ENCODE measurements at places on chromosomes 3 and 15.

DNA sequence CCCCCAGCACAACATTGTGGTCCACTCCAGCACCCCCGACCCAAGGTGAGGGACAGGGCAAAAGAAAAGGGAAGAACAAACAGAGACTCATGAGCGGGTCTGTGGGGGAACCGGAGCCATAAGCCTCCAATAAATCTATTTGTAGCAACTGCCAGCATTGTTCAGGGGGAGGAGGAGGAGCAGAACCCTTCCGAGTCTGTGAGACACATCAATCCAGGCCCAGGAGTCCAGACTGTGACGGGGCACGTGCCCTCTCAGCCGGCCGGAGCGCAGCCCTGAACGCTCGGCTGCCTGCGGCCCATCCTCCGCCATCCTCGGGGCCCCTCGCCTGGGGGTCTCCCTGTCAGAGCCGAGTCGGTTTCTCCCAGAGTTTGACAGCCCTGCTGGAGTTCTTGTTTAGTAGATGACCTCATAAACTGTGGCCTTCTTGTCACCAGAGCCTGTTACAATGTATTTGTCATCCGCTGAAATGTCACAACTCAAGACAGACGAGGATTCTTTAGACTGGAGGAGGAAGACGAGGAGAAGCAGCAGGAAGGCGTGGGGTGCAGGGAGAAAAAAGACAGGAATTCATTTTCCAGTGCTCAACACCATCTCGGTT, 47.9 kb downstream of the TLE3 start:
- no peak for ATAC-seq

- no peak for ATAC-seq
Observed at GRCh38 chr3:168847291-168847883, 751.7 kb upstream of the GOLIM4 start.

GRCh38 chr15:40746916-40747418, 8.1 kb downstream of the RMDN3 start:
- no peak for ATAC-seq

DNA sequence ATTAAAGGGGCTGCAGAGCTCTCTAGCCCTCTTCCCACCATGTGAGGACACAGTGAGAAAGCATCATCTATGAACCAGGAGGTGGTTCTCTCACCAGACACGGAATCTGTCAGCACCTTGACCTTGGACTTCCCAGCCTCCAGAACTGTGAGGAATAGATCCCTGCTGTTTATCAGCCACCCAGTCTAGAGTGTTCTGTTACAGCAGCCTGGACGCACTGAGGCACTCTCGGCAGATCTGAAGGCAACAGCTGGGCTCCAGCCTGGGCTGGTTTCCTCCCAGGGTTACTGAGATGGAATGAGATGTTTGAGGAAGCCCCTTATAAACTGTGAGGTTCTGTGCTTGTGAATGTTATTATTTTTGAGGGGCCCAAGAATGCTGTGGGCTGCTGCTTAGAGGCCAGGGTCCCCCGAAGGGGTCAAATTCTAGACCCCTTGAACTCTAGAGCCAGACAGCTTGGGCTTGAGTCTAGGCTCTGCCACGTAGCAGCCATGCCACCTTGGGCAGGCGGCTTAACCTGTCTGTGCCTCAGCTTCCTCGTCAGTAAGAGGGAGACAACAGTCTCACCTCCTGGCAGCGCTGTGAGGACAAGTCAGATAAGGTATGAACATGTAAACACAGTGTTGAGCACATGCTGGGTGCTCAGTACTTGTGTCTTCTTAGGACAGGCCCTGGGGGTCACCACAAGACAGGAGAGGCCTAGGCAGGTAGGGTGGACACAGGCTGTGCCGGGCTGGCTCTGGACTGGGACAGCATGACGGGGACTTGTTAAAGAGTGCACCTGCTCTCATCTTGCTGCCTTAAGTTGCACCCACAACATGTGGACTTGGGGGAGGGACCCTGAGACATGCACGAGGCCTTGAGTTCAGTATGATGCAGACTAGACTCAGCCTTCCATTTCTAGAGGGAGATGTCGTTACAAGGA, 49.2 kb downstream of the MGLL start:
- no peak for ATAC-seq

- ATAC-seq: no peak
Observed at GRCh38 chr3:127157171-127157828, 35.6 kb upstream of the PRR23E start.

DNA sequence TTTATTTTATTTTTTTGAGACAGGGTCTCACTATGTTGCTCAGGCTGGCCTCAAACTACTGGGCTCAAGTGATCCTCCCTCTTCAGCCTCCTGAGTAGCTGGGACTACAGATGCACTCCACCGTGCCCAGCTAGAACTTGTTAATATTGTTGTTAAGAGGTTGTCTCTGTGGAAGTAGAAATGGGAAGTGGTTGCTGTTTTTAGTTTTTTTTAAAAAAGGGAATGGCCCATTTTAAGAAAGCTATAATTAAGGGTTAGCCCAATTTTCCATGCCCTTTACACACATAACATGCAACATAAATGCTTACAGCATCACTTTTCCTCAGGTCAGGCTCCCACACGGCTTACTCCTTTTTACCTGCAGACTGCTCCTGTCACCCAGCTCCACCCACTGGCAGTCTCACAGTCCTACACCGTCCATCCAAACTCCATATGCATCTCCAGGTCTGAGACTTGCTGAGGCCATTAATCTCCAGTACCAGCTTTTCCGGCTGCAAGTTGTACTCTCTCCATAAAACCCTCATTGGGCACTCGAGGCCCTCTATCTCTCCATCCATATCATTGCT, 19.8 kb downstream of the MORC1 start:
- ATAC-seq: no peak

- no peak for ATAC-seq
Observed at GRCh38 chr3:155619118-155619915, 125.6 kb downstream of the PLCH1 start.

DNA sequence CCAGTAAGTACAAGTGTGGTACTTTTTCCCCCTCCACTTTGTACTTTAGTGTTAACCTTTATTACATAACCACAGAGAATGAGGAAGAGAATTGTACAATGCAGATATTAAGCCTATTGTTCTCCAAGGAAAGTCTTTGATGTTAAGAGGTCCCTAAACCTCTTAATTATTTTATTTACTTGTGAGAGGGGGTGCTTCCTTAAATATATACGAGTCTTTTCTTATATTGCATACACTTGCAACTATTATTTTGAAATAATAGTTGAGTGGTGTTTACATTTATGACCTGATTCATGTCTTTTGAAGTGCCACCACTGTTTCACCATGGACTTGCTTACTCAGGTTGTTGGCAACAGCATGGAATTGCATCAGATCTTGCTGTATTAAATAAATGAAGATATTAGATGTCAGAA, 10.1 kb downstream of the USP3 start:
- ATAC-seq: peak; percentile 74

GRCh38 chr3:18989237-18989795, 159.0 kb upstream of the KCNH8 start:
- no peak for ATAC-seq

DNA sequence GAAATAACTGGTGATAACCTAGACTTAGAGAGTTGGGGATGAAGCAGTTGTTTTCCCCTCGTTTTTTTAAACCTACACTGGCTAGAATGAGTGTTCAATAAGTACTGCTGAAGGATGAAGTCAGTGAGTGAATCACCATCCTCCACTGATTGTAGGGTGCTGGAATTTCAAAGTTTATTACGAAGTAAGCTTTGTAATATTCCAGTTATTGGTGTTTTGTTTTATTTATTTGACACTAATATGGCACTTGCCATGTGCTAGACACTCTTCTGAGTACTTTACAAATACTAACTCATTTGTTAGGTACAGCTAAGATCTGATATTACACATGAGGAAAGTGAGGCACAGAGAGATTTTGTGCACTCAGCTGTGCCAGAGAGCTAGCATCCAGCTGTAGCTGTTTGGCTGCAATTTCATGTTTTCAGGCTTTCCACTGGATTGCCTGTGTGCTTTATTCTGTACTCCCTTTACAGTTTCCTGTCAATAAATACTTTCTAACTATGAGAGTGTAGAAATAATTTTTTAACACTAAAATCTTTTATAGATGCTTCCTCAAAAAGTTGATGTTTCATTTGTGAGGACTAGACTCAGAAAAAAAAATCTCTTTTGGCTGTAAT, 5.8 kb downstream of the MAP2K5 start:
- ATAC-seq: no peak

GRCh38 chr15:31280046-31280830, 46.4 kb upstream of the KLF13 start:
- peak; percentile 34 for ATAC-seq

- ATAC-seq: no peak
Observed at GRCh38 chr3:129119365-129120100, 2.1 kb downstream of the RAB43 start.

DNA sequence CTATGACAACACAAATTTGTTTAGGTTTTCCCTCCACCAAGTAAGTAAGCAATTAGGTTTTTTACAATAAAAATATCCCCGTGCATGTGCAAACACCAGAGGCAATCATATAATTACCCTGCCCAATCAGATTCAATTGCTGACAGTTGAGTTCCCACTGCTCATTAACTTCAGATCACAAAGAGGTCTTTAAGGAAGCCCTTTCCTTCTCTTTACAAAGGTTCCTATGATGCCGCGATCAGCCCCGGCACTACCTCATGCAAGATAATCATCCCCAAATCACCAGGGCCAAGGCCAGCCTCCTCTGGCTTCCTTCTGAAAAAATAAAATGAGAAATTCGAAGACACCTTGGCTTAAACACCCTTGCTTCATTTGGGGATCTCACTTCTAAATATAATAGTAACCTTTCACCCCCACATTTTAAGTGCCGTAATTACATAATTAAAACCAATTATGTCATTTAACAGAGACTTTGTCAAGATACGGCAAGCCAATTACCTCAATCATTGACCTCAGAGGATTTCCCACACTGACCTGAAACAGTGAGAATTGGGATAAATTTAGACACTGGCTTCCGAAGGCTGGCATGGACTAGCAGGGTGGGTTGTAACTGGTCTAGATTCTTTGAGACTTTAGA, 121.3 kb upstream of the WNT5A start:
- no peak for ATAC-seq

DNA sequence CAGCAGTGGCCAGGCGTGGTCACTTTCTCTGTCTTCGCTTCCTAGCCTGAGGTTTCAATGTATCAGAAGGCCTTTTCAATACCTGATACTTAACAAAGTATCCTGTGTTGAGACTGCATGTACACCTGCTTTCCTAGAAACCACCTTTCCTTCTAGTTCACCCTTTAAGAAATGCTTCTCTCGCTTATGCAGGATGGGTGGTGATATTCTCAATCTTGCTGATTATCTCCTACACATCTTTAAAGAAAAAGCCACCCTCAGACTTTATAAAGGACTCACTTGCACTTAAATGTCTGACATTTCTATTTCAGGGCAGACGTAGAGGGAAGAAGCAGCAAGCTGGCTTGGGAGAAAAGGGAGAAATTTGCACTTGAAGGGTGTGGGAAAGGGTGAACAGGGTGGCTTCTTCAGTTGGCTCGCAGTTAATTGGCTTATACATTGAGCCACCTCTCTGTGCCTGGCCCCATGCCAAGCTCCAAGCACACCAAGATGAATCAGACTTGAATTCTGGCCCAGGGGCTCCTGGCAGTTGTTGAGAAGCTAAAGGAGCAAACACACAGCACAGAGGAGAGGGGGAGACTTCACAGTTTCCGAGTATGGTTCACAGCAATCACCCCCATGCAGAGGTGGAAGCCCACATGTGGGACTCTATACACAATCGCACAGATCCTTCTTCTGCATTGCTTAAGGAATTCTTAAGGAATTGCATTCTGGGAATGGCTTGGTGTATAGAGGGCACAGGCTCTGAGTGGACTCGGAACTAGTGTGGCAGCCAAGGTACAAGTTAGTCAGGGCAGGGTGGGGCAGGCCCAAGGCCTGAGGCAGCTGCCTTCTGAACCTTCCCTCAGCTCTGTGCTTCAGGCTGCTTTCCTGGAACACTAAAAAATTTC, 1.3 kb downstream of the ARL6IP5 start:
- peak; percentile 81 for ATAC-seq

- no peak for ATAC-seq
Observed at GRCh38 chr3:88105325-88105724, 44.4 kb upstream of the C3orf38 start.

DNA sequence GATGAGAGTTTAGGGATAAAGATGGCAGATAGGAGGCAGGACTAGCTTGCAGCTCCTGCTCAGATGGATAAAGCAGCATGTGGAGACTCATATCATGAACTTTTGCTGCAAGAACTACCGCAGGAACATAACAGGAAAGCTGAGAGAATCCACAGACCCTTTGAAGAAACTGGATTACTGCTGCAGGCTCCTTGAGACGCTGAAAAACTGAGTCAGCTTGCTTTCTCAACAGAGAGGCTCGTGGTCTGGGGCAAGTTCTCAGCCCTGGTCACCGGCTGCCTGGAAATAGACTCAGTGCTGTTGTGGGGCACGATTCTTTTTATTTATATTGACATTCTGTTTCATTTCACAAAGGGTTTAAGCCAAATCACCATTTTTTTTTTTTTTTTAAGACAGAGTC, 28.8 kb upstream of the TRIM59 start:
- ATAC-seq: no peak

GRCh38 chr3:127204841-127205582, 12.1 kb downstream of the PRR23E start:
- ATAC-seq: no peak

DNA sequence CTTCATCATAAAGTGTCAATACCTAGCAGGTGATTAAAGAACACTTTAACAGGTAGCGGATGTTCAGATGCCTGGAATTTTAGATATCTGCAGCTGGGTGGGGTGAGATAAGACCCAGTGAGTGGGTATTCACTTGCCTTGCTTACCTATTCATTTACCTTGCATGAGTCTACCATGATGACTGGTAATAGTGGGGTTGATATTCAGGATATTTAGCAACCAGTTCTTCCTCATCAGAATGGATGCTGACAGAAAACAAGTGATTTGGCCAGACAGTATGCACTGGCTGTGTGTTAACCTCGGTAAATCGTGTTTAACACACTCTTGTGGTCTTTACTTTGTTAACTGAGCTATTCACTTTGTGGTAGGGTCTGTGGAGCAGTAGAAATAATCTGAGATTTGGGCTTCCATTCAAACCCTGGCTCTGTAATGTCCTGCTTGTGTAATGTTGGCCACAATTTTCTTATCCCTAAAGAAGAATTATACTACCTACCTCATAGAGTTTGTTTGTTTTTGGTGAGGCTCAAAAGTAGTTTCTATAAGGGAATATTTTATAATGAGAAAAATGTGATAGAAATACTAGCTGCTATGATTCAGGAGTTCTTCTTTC, 391.9 kb upstream of the TBL1XR1 start:
- ATAC-seq: no peak

DNA sequence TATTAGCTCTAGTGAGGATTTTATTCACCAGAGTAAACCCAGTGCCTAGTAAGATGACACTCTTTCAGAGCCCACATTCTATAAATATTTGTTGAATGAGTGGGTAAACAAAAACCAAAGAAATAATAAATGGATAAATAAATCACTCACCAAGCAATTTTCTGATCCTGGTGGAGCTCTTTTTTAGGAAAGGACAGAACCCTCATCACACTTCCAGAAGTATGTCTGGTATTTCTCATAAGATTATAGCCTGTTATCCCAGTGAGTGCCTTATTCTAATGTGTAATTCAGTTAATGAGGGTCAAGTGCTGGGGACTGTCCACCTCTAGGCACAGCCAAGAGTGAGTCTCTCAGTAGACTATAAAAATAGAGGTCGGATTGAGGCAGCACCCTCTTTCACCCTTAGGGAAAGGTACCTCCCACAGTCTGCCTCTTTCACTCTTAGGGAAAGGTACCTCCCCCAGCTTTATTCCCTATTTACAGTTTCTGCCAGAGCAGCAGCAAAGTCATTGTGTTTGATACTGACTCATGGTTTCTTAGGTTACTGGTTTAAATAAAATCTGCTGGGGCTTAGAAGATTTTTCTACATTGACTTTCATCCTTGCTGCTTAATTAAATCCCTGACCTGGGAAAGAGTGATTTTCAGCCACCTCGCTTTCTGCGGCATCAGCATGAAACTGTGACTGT, 145.0 kb downstream of the STAC start:
- ATAC-seq: no peak

Measured in gastroesophageal sphincter (tissue), 4 donors.